Thoracic aorta (tissue), 2 donors: ENCODE measurements at places on chromosomes 5 and 9.

- no peak for DNase-seq
These were observed 294.5 kb downstream of the CTNND2 start for GRCh38 chr5:11609570-11610303.

DNA sequence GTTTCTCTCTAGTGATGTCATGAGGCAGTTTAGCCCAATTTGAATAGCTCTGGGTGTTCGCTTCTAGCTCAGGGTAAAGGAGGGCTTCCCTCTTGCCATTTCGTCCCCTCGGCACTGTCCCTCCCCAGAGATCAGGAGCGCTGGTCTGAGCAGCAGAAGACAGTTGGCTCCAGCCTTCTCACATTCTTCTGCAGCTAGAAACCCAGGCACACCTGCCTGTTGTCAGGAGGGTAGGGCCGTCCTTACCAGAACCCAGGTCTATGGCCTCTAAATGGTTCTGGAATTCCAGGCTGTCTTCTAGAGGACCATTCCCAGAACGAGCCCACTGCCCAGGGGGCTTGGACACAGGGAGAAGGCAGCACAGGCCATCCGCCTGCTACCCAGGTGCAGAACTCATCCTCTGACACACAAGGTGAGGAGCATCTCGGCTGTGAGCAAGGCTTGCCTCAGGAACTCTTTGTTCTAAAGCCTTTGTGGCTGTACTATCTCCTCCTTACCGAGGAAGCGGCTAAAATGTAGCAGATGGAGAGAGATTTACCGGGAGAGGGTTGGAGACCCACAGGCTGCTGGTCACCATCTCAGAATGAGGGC is 255.6 kb upstream of the IRX2 start:
- no peak for DNase-seq

- DNase-seq = no peak
These were observed 84.8 kb downstream of the CFAP77 start for GRCh38 chr9:132494857-132495256.

- DNase-seq = no peak
These were observed at the start of gene SPINK1 for GRCh38 chr5:147831465-147831864. TSS of gene SPINK1 (minus strand) at chr5:147831671. CDS start at chr5:147831577, 94 bp downstream.

- no peak for DNase-seq
These were observed 459.4 kb downstream of the ANXA1 start for GRCh38 chr9:73611032-73611431.
